Transverse colon (tissue), 4 donors: ENCODE measurements at places on chromosomes 3 and 15. TPM values are rescaled to one million over a fixed set of nuclear protein-coding genes. Genes with fewer than 3 reads are reported as not detected.

Gene CPNE9
- not detected for total RNA-seq

Gene C2CD4A
- total RNA-seq = 0.14 TPM

Gene ECE2
- total RNA-seq = not detected

Gene WDR76
- 2.7 TPM for total RNA-seq

Gene CIDEC
- total RNA-seq = 1.00 TPM

Gene C3orf22
- total RNA-seq = not detected

Gene ARHGEF26
- 13.3 TPM for total RNA-seq

Gene KBTBD8
- 3.3 TPM for total RNA-seq
